ENCODE measurements at places on chromosomes 13 and 19.
A peak's percentile ranks its signal among the peaks of the same experiment; 100 is the strongest.

GRCh38 chr13:87128036-87128435 is 543.1 kb upstream of the SLITRK5 start:
- no peak for DNase-seq

GRCh38 chr13:29840585-29840984 is 9.8 kb downstream of the UBL3 start:
- no peak for DNase-seq

GRCh38 chr13:31951215-31951678 is 80.3 kb upstream of the FRY start:
- DNase-seq, result peak; percentile 41

- DNase-seq, result peak; percentile 30
These were observed 24.9 kb downstream of the SIGLEC7 start for GRCh38 chr19:51166846-51167490.

DNA sequence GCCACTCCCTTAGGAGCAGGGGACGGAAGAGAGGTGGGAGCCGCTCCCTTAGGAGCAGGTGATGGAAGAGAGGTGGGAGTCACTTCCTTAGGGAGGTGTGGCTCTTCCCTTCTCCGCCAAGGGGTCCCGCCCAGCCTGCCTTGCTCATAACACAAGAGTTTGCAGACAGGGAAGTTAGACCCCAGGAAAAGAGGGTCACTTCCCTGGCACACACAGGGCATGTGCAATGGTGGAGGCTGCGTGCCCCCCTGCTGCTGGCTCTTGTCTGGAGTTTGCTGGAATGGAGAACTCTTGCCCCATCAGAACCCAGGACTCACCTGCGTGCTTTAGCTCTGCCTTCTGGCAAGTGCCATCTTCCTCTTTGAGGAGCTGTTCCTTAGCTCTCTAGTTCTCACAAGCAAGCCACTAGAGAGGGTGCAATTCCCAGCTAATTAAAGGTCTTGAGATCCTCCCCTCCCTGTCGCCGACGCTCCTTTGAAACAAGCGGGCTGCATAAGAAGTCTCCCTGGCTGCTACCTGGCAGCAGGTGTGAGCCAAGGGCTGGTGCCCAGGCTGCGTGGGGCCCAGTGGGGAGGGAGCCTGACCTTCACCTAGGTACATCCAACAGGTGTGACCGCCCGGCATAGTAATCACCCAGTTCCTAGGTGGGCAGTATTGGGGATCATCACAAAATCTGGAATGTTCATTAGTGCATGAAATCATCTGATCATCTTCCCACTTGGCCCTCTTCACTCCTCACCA is 281.6 kb downstream of the ZNF536 start:
- no peak for DNase-seq

GRCh38 chr13:45113233-45114224 is 6.8 kb upstream of the GTF2F2 start:
- no peak for DNase-seq

GRCh38 chr19:49533551-49534488 is 6.0 kb downstream of the RCN3 start:
- peak; percentile 63 for DNase-seq

GRCh38 chr13:22073718-22074117 is 402.8 kb downstream of the FGF9 start:
- DNase-seq, result no peak

DNA sequence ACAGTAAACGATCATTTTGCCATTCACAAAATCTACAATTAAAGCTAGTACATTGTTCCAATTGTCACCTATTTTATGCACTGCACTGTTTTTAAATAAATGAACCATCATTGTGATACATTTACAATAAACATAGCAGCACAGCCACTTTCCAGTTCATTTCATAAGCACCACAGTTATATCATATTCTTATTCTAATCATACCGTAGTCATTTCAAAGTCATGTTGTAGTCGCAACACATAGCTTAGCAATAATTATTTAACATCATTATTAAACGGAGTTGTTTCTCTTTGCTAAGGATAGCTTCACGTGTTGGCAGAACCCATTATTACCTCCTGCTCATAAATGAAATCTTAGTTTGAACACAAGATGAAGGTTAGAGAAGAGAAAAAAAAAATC is 2.2 kb upstream of the PCDH9 start:
- no peak for DNase-seq

- no peak for DNase-seq
These were observed 15.4 kb upstream of the NOP53 start for GRCh38 chr19:47729799-47730520.

DNA sequence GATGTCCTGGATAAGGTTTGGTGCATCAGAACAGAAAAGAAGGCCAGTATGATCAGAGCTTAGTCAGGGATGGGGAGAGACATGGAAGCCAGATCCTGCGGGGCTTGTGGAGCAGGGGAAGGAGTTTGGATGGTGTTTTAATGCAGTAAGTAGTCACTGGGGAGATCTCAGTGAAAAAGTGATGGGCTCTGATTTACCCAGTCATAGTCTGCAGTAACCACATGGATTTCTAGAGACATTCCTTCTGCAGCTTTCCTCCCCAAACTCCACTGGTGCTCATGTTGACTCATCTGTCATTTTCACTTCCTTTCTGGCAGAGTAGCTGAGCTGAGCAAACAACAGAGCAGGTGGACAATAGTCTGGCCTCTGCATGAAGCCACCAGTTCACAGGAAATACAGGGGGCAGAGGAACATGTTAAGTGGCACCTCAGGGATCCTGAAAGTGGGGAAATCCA is 144.1 kb downstream of the DPF1 start:
- DNase-seq, result peak; percentile 6
